Activated T-cell treated with anti-CD3 and anti-CD28 coated beads for 1 hour (primary cell): ENCODE measurements at places on chromosomes 6 and 20.

- DNase-seq, result no peak
Measured at GRCh38 chr6:25682324-25682723, 30.3 kb downstream of the SCGN start.

- DNase-seq, result no peak
Measured at GRCh38 chr6:21900730-21901129, 307.2 kb downstream of the SOX4 start.

- DNase-seq, result no peak
Measured at GRCh38 chr6:71349395-71349794, 60.8 kb downstream of the OGFRL1 start.

GRCh38 chr6:52209770-52210169 is 23.6 kb downstream of the IL17A start:
- no peak for DNase-seq

- DNase-seq, result no peak
Measured at GRCh38 chr20:34421766-34422466, 58.8 kb downstream of the ITCH start.

DNA sequence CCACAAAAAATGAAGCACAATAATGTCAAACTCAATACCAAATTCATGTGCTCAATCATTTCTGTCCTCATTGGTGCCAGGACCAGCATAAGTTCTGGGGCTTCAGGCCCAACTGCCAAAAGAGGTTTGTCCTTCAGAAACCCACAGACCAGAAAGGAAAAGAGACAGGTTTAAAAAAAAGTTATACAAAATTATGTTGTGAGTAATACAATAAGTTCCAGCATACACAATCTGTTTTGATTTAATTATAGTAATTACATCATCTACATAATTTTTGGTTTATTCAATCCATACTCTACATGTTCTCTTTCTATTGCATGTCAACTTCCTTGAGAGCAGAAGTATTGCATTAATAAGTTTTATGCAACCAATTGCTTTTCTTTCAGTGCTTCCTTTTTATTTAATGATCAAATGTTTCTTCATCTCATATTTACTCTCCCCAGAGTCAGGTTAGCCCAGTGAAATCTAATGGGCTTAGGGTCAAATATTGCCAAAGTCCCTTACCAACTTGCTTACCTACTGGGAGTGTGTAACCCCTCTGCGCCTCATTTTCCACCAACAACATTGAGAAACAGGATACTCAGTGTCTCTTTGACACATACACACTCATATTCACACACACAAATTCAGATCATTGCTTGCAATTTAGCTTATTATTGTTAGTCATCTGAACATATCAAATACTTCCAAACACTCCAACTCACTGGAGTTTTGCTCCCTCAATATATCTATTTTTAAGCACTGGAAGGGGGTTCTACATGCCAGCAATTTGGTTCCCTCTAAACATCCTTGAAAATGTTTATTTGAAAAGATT is 424.4 kb upstream of the MARCKS start:
- no peak for DNase-seq

- DNase-seq, result no peak
Measured at GRCh38 chr6:157229132-157229618, 94.1 kb downstream of the TMEM242 start.

DNA sequence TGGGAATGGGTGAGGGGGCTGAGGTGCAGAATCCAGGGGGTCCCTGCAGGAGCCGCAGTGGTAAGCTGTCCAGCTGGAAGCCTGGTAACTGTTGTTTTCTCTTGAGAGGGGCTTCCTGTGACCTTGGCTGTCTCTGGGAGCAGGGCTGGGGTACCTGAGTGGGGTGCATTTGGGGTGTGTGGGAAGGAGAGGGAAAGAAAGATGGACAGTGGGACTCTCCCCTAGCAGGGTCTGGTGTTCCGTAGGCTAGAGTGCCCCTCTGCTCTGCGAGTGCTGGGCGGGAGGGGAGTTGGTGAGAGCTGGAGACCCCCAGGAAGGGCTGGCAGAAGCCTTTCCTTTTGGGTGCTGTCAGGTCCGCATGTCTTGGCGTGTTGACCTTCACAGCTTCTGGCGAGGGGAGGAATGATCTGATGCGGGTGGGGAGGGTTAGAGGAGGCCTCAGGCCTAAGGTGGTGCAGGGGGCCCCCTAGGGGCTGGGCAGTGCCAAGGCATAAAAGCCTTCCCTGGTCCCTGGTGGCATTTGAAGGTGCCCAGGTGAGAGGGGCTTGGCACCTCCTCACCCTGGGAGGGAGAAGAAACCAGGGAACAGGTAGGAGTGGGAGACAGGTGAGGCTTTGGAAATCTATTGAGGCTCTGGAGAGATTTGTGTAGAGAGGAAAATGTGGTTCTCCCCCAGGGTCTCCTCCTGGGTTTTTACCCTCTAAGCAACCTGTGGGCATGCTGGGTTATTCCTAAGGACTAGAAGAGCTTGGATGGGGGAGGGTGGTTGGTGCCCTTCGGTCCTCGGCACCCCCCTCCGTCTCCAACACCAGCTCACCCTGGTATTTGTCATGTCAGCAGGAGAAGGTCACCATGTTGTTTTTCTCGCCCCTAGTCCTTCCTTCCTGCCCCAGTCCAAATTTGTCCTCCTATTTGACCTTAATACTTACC is 3.3 kb downstream of the VEGFA start:
- peak; percentile 20 for DNase-seq

- no peak for DNase-seq
Measured at GRCh38 chr20:22207280-22207679, 377.1 kb downstream of the FOXA2 start.

DNA sequence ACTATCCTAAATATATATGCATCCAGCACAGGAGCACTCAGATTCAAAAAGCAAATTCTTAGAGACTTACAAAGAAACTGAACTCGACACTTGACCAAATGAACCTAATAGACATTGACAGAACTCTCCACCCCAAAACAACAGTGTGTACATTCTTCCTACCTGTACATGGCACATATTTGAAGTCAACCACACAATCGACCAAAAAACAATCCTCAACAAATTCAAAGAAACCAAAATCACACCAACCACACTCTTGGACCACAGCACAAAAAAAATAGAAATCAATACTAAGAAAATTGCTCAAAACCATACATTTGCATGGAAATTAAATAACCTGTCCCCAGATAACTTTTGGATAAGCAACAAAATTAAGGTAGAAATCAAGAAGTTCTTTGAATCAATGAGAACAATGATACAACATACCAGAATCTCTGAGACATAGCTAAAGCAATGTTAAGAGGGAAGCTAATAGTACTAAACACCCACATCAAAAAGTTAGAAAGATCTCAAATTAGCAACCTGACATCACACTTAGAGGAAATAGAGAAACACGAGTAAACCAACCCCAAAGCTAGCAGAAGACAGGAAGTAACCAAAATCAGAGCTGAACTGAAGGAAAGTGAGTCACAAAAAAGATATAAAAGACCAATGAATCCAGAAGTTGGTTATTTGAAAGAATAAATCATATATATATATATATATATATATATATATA is 12.5 kb upstream of the TREM1 start:
- DNase-seq, result no peak
